T follicular helper cell (primary cell): ENCODE measurements at places on chromosomes 3 and 15.

DNA sequence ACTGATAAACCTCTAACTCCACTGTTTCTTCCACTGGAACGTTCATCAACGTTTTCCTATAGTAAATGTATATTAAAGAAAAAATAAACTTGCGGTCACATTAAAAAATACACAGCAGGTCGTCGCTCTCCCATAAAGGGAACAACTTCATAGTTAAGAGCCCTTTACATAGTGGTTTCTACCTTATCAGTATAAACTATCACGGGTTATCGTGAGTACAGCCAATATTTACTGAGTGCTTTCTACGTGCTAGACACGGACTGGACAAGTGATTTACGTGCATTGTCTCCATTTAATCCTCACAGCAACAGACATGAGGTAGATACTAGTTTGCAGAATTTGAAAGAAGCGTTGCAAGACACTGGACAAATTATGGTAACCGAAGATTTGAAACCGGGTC, 964 bp upstream of the TASOR start:
- no peak for DNase-seq

DNA sequence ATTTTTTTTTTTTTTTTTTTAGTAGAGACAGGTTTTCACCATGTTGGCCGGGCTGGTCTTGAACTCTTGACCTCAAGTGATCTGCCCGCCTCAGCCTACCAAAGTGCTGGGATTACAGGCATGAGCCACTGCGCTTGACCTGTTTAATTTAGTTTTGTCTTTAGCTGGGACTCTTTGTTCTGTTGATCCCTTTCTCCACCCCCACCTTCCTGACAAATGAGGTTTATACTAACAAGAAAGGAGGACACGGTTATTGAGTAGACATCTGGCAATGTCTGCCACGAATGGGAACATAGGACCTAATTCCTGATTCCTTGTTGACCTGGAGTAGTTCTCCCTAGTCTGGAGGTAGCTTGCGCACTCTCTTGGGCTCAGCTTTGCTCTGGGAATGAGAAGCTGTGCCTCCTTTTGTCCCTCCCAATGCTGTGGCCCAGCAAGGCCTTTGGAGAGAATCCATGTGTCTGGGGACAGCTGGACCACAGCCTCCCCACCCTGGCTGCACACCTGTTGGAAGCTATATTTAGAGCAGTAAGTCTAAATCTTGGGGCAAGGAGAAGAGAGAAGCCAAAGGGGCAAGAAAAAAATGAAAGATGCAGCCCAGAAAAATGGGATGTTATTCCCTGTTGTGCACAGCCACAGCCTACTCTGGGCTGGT, 53.2 kb upstream of the ADPGK start:
- DNase-seq: no peak

DNA sequence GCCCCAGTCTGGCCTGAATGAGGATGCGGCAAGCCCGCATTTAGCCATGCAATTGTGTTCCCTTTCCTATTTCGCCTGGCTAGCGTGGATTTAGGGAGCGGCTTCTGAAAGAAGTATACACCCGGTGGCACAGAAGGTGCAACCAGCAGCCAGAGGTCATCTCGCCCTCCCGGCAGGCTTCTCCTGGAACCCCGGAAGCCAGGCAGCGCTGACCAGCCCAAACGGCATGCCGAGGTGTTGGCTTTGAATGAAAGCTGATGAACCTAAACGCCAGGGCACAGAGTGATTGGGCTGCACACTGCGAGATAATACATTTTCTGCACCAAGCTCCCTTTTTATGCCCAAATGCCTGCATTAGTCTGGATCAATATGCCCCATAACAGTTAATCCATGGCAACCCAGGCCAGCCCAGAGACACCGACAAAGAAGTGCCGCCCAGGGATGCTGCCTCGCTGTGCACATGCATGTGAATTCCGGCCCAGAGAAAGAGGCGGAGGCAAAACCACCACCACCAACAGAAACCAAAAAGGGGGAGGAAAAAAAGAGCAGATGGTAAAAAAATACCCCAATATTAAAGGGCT, 1.4 kb downstream of the SRGAP3 start:
- DNase-seq: no peak

DNA sequence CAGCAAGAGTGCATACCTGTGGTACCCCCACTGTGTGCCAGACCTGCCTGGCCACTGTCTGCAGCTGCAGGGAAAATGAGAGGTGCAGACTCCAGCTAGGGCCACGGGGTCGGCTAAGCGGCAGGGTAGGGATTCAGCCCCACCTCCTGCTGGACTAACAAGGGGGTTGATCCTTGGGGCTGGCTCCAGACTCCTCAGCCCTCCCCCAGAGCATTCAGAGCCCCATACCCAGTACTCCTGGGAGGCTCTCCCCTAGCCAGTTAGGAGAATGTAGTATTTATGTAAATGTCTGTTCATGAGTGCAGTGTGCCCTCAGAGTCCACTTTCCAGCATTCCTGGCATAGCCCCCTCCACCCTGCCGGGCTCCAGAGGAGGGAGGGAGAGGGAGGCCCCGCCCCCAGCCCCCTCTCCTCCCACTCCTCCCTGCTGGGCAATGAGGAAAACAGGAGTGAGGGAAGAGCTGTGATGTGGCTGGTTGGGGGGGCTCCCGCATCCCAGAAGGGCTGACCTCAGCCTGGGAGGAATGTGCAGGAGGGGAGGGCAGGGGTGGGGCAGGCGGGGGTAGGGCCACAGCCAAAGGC, 4.5 kb upstream of the SEMA3B start:
- DNase-seq: no peak

DNA sequence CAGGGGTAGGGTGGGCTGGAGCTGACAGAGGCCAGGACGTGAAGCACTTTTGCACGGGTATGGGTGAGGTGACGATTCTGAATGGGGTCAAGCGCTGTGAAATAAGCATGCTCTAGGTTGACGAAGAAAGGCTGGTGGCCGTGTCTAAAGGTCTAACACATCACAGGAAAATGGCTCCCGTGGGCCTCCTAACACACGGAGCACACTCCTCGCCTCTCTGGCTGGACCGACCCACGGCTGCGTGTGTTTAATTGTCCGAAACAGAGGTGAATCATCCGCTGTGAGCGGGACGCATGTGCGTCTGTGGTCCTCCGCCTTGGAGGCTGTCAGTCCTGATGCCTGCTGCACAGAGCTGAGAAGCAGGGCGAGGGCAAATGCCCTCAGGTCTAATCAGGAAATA, 130.6 kb downstream of the NSMCE3 start:
- DNase-seq: no peak

DNA sequence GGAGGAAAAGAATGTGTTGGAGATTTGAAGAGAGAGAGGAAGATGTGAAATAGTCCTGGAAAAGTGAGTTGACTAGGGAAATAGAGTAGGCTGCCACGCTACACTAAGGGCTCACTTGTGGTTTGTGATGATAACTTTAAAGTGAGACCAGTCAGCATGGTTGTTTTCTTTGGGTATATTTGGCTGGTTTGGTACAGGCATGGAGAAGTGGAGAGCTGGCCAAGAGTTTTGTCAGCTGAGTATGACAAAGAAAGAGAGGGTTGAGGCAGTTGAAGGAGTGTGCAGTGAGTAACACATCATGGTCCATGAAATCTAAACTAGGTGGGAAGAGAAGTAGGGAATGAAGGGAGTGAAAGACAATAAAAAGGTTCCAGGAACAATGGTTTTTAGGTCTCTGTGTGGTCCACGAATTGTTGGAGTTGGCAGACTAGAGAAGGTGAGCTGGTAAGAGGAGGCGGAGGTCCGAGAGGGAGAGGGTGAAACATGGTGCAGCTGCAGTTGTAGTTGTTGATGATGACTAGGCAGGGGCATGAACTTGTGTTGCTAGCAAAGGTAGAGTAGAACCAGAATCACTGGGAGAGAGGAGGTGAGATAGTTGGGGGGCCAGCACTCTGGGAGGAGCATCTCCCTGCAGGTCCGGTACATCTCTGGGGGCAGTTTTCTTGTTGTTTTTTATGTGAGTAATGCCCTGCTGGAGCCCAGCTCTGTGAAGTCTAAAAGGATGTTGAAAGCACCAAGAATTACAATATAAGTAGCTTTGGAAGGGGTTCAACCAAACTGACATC, 21.0 kb downstream of the ZNF80 start:
- DNase-seq: no peak

GRCh38 chr3:159616234-159616825, 372.3 kb upstream of the IL12A start:
- no peak for DNase-seq

- DNase-seq: no peak
These were observed 31.1 kb downstream of the LSM3 start for GRCh38 chr3:14209581-14210289.

- no peak for DNase-seq
These were observed 18.3 kb downstream of the RTF1 start for GRCh38 chr15:41435037-41435786.

DNA sequence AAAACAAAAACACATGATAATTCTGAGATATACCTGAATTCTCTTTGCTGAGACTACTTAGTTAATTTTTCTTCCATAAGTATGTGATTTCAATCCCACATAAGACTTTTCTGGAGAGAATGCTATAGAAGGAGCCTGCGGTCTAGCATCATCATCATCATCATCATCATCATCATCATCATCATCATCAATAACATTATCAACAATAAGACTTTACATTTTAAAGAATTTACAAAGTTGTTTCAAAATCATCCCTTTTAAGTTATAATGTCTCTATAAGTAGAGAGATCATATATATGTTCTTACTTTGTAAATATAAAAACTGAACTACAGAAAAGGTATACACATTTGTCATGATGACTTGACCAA, 965.3 kb downstream of the ROBO1 start:
- no peak for DNase-seq

DNA sequence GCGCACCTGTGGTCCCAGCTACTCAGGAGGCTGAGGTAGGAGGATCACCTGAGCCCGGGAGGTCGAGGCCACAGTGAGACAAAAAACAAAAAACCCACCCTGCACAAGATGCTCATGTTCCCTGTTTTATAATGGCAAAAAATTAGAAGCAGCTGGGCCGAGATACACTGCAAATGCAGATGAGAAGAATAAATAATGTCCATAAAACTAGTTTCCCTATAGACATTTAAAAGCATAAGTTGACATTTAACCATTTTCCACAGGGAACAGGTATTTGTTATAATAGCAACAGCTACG, 537 bp upstream of the SCAP start:
- DNase-seq: no peak

GRCh38 chr3:56688191-56688590, 5.1 kb upstream of the TASOR start:
- no peak for DNase-seq

- DNase-seq: no peak
These were observed 321.6 kb upstream of the DNAJC19 start for GRCh38 chr3:181311186-181311585.

- no peak for DNase-seq
These were observed 488 bp downstream of the THSD4 start for GRCh38 chr15:71115567-71116351.

GRCh38 chr3:163838769-163839168, 1239.5 kb downstream of the SI start:
- DNase-seq: no peak

DNA sequence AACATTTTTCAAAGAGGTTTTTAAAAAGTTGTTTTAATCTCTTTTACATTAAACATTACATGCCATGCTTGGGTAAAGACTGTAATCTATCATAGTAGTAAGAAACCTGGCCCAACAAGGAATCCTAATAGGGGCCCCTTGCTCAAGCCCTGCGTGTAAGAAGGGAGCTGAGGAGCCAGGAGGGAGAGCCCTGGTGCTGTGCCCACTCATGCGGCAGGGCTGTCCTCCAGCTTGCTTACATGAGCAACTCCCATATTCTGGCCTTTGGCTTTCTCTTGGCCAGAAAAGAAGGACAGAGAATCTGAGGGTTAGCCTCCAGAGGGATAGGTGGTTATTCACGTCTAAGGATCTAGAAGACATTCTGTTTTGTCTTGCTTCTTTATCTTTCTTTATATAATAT, 49.8 kb downstream of the KBTBD12 start:
- DNase-seq: no peak

GRCh38 chr3:129491794-129492193, 36.6 kb upstream of the RHO start:
- DNase-seq: no peak
